ENCODE measurements at places on chromosomes 4 and X.

GRCh38 chr4:15340902-15341732 is 86.7 kb upstream of the C1QTNF7 start:
- DNase-seq = no peak

- DNase-seq = no peak
Observed at GRCh38 chr4:36321176-36321575, 39.8 kb downstream of the DTHD1 start.

GRCh38 chr4:182955411-182955810 is 38.2 kb upstream of the DCTD start:
- DNase-seq = no peak

GRCh38 chrX:45850775-45851433 is 650.2 kb upstream of the DIPK2B start:
- peak; percentile 31 for DNase-seq

DNA sequence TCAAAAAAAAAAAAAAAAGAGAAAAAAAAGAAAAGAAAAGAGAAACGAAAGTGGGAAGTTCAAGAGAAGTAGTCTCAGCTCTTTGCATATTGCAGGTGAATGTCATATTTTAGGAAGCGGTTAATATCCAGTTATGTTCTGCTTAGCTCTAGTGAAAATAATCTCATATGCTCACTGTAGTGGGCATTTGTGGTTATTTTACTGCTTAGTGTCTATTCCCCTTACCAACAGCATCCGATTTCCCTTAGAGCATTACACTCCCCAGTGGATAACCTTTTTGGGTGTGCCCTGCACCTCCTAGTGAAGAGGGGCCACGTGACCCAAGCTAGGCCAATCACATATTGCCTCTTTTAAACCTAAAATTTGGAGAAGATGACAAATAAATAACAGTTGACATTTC is 111.2 kb upstream of the ZNF827 start:
- DNase-seq = no peak

DNA sequence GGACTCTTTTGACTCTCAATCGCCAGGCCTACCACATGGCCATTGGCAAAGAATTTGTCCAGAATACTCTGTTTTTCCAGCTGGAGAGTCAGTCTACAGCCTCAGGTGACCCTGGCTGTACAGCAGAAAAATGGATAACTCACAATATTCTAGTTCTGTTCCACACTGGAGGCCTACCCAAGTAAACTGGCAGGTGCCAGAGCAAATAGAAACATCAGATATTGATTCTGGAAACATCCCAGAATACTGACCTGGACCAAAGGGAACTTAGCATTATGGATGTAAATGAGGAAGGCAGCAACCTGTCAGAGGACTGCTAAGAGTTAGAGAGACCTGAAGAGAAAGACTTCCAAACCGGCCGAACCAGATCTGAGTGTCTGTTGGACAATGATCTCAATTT is 147.9 kb upstream of the SMAD1 start:
- no peak for DNase-seq

DNA sequence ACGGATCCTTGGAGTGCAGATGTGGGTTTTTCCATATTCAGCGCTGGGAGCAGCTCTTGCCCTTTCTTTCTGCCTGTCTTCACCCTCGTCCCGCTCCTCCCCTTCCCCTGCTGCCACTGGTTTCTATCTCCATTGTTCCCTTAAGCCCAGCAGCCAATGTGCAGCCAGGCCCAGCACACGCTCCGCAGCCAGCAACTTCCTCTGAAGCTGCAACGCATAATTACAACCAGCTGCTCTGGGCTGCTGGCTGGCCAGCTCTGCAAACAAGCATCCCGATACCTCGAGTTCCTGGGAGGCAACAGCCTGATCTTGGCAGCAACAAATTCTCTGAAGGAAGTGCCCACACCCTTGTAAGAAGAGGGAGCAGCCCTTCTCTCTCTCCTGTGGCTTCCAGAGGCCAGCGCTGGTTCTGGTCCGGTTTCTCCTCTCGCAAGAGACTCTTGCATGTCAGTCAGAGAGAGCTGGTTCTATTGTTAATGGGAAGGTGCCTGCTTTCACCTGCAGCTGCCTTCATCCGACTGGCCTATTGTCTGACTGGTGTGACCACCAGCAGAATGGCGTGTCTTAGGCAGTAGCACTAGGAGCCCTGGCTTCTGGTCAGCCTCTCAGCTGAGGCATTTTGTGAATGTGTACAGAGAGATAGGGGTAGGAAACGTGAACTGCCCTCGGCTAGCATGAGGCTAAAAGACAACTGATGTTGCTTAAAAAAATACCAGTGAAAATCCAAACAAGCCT is 83.8 kb upstream of the MAML3 start:
- DNase-seq = no peak

DNA sequence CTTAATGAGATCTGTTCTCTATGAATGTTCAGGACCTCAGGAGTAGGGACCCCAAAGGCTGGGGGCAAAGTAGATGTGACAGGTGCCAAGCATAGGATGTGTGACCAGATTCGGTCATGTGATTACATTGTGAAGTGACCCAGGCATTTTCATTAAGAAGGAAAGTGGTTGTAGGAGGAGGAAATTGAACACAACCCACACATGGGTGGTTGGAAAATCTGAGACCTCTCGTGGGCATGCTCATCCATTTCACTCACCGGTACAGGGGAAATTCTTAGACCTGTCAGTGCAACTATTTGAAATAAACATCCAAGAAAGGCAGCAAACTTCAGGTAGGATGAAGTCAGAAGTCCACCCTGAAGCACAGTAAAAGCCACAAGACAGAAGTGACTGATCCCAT is 43.5 kb upstream of the CD99 start:
- no peak for DNase-seq
